HFFc6 (cell line): ENCODE measurements at places on chromosomes 2 and 18. TPM values are rescaled to one million over a fixed set of nuclear protein-coding genes. Genes with fewer than 3 reads are reported as not detected.

DNA sequence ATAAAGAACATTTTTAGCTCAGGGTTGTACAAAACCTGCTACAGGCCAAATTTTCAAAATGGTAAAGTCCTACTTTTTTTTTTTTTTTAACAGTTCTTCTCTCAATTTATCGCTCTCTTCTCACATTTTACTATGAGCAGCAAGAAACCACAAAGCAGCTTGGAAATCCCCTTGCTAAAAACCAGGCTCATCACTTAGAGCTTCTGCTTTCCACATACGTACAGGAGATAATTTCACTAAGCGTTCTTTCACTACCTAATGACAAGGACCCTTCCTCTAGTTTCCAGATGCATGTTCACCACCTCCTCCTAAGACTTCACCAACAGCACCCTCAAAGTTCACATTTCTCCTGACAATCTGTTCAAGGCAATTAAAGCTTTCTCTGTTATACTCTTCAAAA is 294.9 kb upstream of the CYRIA start:
- DNase-seq = no peak

The ACP1 gene
- total RNA-seq = 83.1 to 93.6 TPM (median 90.5 TPM) in 3 replicates

The PTPN18 gene
- 15.4 to 18.5 TPM (median 16.7 TPM) in 3 replicates for total RNA-seq

The ASAP2 gene
- 30.6 to 33.1 TPM (median 31.2 TPM) in 3 replicates for total RNA-seq

The SKOR2 gene
- not detected in 3 replicates for total RNA-seq

The NYAP2 gene
- not detected in 3 replicates for total RNA-seq

GRCh38 chr2:100924122-100924519 is 78.0 kb upstream of the RPL31 start:
- no peak for DNase-seq

DNA sequence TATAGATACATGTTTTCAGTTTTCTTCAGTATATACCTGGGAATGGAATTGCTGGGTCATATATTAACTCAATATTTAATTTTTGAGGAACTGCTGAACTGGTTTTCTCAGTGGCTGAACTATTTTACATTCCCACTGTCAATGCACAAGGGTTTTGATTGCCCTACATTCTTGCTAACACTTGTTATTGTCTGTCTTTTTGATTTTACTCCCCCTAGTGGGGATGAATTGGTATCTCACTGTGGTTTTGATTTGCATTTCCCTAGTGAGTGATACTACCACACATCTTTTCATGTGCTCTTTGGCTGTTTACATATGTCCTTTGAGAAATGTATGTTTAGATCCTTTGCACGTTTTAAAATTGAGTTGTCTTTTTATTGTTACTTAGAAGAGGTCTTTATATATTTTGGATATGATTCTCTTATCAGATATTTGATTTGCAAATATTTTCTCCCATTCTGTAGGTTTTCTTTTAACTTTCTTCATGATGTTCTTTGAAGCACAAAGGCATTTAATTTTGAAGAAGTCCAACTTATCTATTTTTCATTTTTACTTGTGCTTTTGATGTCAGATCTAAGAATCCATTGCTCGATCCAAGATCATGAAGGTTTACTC is 36.2 kb downstream of the ASB1 start:
- DNase-seq = peak; percentile 65

The REEP1 gene
- total RNA-seq = 0.07 to 0.24 TPM (median 0.17 TPM) in 3 replicates

The GAREM2 gene
- not detected in 3 replicates for total RNA-seq

DNA sequence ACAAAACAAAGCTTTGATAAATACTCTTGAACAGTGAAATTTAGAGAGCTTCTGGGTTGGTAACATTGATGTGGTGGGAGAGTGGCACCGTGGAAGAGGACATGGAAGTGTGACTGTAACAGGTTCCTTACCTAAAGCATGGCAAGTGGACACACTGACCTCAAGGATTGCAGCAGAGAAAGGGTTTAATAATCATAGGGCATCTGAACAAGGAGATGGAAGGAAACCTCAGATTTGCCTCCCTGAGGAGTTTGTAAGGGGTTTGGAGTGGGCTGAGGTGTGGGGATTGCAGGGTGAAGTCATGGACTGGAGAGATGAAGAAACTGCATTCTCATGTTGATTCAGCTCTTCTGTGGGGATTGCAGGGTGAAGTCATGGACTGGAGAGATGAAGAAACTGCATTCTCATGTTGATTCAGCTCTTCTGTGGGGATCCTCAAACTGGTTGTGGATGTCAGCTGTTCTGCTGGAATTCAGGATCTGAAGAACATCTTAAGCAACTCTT is 83.8 kb upstream of the TLK1 start:
- peak; percentile 74 for DNase-seq

DNA sequence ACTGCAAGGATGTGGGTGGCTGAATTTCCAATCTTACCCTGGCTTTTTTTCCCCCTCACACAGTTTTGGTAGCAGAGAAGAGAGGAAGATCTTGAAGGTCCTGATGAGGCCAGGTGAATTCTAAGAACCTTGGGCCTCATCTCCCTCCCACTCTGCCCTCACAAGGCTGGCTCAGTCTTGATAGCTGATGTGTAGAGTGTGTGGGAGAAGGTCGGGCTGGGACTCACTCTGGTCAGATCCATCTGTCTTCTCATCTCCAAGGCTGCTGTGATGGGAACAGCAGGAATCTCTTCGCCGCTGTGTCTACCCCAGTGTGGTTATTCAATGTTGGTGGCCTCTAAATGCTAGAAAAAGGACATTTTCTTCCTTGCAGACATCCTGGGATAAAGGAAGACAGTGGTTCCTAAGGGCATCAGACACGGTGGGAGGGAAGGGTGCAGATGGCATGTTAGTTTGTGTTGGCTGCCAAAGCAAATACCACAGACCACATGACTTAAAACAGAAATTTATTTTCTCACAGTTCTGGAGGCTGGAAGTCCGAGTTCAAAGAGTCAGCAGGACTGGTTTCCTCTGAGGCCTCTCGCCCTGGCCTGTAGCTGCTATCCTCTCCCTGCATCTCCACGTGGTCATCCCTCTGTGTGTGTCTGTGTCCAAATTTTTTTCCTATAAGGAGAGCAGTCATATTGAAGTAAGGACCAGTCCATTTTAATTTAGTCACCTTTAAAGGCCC is 37.6 kb upstream of the MGAT4A start:
- DNase-seq = no peak

DNA sequence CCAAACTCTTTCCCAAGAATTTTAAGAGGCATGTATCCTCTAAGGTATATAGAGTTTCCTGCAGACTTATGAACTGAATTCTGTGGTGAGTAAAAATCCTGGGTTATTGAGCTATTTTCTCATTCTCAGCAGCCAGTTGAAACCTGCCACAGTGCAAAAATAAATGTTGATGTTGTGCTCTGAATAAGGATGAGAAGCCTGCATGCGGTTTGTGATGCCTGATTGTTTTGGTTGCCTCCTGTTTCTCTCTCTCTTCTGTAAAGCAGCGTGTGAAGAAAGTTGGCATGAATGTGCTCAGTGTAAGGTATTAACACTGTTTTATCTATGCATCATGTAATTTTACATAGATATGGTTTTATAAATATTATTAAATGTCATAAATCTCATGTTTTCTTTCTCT is 452.6 kb downstream of the CDH2 start:
- DNase-seq = no peak

DNA sequence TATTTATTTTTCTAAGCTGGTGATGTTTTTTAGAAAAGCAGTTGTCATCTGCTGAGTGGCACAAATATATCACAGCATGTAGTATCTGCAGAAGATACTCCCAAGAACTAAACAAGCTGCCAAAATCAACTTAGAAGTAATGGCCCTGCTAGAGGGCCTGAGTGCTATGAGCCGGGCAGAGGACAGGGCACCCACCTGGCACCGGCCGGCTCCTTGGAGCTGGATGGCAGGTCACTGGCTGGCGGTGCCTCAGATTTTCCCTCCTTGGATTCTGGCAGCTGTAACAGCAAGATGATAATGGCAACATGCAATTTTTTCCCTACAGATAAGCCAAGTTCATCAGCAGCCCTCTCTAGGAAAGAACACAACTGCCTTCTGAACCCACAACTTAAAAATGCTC is 79.7 kb downstream of the EMILIN2 start:
- no peak for DNase-seq

The WIPF1 gene
- 29.8 to 40.2 TPM (median 36.6 TPM) in 3 replicates for total RNA-seq

The NTSR2 gene
- total RNA-seq = not detected in 3 replicates

The ZNF521 gene
- total RNA-seq = 0.27 to 6.0 TPM (median 4.9 TPM) in 3 replicates

DNA sequence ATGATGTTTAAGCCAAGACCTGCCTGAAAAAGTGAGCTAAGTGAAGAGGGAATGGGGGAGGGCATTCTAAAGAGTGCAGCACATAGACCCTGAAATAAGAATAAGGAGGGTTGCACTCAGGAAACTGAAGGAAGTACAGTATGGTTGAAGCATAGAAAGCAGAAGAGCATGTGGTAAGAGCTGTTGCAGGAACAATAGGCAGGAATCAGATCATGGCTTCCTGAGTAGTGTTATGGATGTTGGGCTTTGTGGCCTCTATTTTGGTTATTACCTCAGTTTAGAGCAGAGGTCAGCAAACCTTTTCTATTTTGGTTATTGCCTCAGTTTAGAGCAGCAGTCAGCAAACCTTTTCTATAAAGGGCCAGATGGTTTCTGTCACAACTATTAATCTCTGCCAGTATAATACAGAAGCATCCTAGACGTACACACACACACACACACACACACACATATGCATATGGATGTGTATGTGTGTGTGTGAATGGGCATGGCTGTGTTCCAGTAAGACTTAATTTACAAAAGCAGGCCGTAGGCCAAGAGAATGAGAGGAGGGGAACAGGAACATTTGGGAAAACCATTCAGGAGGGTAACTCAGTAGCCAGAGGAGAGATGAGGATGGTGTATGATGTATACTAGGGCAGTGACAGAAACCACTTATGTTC is 91.1 kb upstream of the MYO3B start:
- no peak for DNase-seq

The INPP5D gene
- total RNA-seq = 0.42 to 0.62 TPM in 2 of 3 replicates, not detected in the other

The CLIP4 gene
- total RNA-seq = 38.2 to 45.2 TPM (median 42.1 TPM) in 3 replicates

DNA sequence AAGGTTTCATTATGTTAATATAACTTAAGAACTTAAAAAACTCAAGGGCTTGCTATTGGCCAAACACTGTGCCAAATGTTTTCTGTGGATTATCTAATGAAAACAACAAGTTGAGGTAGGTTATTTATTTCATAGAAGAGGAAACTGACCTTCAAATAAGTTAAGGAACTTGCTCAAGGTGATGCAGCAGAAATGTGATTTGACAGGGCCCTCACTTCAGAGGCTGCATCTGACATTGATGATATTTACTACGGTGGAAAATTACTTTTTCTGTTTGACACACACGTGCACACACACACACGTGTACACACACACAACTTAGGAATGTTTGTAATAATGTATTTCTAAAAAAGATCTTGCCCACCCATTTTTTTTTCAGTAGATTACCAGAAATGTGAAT is 137.2 kb upstream of the CXCR4 start:
- DNase-seq = no peak

The ATF2 gene
- total RNA-seq = 30.6 to 38.3 TPM (median 37.6 TPM) in 3 replicates

DNA sequence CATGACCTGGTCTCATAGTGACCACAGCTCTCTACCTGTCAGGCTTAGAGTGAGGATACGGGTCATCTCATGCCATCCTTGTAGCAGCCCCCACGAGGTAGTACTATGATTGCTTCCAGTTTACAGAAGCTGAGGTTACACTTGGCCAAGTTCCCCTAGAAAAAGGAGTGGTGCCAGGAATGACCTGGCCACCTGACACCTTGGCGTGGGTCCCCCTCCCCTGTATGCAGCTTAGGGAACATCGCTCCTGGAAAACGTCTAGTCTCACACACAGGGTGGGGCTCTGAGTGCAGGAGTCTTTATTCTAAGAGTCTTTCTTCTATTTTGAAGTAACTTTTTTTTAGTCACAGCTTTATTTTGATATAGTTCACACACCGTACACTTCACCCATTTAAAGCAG is 14.8 kb downstream of the NPPC start:
- DNase-seq = no peak
